Thymus (tissue), 14 donors: ENCODE measurements at places on chromosomes 7 and 10.
A peak's percentile ranks its signal among the peaks of the same experiment; 100 is the strongest.

- DNase-seq: no peak
Measured at GRCh38 chr10:132397671-132398565, 918 bp downstream of the PWWP2B start.

DNA sequence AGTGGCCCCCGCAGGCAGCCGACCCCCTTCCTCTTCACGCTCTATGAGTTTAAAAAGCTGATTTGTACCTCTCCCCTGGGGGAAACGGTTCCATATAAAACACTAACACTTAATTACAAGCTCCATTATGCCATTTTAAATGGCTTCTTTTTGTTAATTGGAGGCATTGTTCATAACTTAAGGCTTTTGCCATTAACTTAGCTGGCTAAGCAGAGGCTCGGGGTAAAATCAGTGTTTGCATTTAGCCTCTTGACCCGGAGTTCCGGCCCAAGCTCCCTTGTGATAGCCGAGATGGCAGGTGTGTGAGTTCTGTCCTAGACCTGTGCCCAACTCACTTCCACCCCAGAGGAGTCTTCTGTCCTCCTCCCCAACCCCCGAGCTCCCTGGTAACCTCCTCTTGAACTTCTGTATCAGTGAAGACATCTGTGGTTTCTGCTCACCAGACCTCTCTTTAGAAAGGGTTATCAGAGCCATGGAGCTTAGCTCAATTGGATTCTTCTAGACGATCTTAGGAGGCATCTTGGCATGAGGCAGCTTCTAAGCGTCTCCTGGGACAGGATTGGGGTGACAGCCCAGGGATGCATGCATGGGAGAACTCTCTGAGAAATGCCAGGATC, 34.2 kb upstream of the SH2B2 start:
- DNase-seq: no peak

- no peak for DNase-seq
Measured at GRCh38 chr10:70228491-70228890, 4.7 kb downstream of the PPA1 start.

DNA sequence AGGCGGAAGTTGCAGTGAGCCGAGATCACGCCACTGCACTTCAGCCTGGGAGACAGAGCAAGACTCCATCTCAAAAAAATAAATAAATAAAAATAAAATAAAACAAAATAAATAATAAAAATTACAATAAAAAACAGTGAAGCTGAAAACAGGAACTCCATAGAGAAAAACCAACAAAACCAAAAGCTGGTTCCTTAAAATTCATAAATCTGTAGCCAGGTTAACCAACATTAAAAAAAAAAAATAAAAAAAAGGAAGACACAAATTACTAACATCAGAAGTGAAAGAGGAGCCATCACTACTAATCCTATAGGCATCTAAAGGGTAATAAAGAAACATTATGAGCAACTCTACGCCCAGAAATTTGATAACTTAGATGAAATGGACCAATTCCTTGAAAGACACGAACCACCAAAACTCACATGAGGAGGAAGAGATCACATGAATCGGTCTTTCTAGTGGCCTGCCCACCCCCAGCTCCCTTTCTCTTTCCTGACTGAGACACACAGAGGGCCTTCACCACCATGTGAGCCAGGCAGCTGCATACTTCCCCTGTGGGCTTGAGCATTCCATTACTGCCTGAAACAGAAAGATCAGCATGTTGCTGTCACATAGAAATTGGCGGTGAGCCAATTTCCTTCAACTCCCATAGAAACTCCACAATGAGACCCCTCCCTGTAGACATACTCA, 208.7 kb downstream of the MAD1L1 start:
- no peak for DNase-seq

DNA sequence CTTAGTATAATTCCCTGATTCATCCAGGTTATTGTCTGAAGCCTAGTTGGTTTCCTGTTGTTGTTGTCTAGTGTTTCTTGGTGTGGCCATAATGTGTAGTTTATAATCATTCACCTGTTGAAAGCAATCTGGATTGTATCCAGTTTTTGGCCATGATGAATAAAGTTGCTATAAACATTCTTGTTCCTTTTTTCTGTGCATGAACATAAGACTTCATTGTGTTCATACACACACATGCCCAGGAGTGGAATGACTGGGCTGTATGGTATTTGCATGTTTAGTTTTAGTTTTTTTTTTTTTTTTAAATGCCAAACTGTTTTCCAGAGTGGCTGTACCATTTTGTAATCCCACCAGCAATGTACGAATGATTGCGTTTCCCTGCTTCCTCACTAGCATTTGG, 349.8 kb downstream of the SDK1 start:
- DNase-seq: no peak

- no peak for DNase-seq
Measured at GRCh38 chr7:23347033-23347681, 48.0 kb downstream of the MALSU1 start.

DNA sequence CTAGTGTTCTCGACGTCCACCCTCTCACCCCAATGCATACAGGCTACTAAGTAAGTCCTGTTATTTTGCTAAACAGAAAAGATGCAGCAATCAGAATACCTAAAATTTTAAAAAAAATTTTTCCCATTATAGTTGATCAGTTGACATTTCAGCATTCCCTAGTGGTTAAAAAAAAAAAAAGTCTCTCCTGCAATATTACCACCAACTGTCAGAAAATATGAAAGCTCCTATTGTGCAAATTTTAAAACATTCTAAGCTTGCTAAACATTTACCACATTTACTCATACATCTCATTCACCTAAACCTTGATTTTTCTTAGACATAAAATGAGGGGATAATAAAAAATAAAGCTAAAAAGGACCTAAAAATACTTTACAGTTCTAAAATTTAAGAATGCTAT, 165.6 kb downstream of the AVL9 start:
- DNase-seq: no peak

- no peak for DNase-seq
Measured at GRCh38 chr7:142134909-142135308, 23.4 kb downstream of the MGAM2 start.

DNA sequence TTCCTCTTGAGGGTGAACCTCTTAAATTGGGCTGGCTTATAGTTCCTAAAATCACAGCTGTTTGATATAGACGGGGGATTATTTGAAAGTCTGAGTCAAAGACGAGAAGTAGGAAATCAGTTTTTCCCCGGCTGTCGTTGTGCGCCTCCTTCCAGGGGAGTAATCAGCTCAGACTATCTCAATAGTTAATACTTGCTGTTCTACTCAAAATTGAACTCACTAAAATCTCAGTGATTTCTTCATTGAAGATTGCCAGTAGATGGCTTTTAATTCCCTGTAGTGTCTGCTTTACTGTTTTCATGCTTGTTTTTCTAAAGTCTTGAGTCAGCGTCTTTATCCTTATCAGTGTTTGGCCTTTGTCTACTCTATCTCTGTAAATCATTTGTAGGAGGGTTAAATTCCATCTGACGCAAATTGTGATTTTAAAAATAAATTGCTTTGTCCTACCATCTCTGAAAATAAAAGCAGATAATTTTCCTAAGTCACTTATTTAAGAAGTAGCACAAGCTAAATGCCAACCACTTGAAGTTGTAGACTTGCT, 47.3 kb downstream of the CNNM2 start:
- no peak for DNase-seq

DNA sequence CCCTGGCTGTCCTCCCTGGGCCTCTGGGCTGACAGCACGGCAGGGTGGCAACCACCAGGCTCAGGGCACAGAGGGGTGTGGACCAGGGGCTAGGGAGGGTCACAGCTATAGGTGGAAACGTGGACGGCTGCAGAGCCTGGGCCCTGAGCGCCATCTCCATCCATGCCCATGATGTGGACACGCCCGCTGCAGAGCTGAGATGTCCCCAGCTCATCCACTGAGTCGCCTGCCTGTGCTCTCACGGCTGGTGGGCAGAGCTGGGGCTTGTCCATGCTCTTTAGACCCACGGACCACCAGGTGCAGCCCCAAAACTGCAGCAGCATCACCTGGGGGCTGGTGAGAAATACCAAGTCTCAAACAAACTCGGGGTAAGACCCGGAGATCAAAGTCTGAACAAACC, 16.1 kb downstream of the TECPR1 start:
- no peak for DNase-seq

GRCh38 chr10:14740684-14741247, 33.9 kb downstream of the FAM107B start:
- DNase-seq: no peak

DNA sequence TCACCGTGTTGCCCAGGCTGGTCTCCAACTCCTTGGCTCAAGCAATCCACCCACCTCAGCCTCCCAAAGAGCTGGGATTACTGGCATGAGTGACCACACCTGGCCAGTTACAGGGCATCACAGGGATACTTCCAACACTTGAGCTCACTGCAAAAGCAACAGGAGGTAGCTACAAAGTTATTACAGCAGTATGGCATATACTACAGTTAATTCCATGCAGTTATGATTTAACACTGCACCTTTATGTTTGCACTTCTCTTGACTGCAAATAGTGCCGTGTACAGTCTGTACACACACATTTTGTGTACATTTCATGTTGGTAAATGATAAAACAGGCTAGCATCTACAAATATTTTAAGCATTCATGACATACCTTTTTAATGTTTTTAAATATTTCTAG, 21.3 kb downstream of the SRPK2 start:
- no peak for DNase-seq

DNA sequence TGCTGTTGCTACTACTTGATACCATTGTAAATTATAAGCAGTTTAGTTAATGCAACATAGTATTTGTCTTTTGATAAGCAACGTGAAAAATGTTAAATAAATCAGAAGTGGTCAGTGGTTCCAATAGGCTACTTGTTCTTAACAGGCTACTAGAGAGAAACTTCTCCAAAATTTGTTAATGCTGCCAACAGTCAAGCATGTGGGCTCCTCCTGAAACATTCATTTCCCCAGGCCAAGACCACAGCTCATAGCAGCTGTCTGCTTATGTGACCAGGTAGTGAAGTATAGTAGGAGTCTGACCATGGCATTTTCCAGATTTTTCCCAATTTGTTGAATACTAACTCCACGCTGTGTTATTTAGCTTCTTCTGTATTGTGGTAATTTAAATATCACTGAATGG, 81.0 kb downstream of the CYP51A1 start:
- no peak for DNase-seq

- peak; percentile 25 for DNase-seq
Measured at GRCh38 chr10:112137154-112137987, 46.2 kb downstream of the GPAM start.

GRCh38 chr7:104980440-104980839, 33.6 kb upstream of the KMT2E start:
- no peak for DNase-seq
